ENCODE measurements at places on chromosomes 7 and 10. TPM values are rescaled to one million over a fixed set of nuclear protein-coding genes. Genes with fewer than 3 reads are reported as not detected.

The GIMAP1 gene
- total RNA-seq = 7.0 TPM

The TACR2 gene
- 0.24 TPM for total RNA-seq

The SP8 gene
- total RNA-seq = not detected

The CREB5 gene
- total RNA-seq = 11.6 TPM

GRCh38 chr7:68041554-68041953, 1044.9 kb downstream of the TYW1 start:
- no peak for DNase-seq

GRCh38 chr10:67072654-67073053, 146.8 kb downstream of the LRRTM3 start:
- no peak for DNase-seq

- DNase-seq = peak; percentile 81
These were observed 77.1 kb downstream of the ITGB8 start for GRCh38 chr7:20407585-20408466.

GRCh38 chr10:76125900-76126299, 694.5 kb downstream of the LRMDA start:
- DNase-seq = no peak

DNA sequence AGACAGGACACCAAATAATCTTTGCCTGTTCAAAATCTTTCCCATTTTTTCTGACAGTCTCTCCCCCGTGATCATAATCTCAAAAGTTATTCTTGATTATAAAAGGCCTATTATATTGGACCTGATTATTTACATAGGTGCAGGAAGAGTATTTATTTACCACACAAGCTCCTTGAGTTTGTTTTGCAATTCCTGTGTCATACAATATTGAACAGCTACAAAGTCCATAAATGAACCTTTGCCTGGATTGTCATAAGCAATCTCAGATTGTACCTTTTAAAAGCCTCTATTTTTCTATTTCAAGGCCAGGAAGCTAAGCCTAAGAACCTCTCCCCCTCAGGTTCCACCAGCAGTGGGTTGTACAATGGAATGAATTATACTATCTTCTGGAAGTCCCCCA, 183.9 kb upstream of the MEOX2 start:
- DNase-seq = no peak

GRCh38 chr7:141053626-141054025, 20.2 kb upstream of the TMEM178B start:
- no peak for DNase-seq

DNA sequence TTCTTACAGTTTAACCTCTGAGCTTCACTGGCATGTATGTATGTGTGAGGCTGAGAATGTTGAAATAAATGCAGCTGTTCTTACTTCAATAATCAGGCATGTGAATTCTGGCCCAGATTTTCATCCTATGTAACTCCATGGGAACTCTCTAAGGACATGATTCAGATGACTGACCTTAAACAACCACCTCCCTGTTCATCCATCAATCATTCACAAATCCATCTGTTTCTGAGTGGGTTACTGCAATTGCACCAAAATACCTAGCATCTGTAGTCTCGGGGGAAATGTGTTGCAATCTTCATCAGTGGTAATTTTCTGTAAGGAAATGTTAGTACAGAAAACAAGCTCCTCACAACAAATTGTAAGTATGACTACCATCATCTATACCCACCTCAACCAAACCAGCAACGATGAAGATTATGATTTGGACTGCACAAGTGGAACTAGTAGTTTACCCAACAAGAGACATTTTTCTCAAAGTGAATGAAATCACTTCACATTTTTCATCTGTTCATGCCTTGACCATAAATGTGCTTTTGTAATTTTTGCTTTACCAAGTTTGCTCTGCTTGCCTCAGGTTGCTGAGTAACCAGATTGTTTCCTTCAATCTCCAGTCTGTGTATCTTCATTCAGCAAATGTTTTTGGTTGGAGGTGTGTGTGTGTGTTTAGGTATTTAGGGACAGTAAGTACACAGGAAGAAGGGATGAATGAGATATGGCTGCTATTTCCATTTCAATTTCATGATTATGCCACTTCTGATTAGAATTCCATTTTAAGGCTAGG, 65.7 kb upstream of the FZD8 start:
- no peak for DNase-seq

- no peak for DNase-seq
These were observed 115.5 kb downstream of the WDFY4 start for GRCh38 chr10:48800007-48800675.

GRCh38 chr10:81532403-81532802, 342.6 kb upstream of the NRG3 start:
- DNase-seq = no peak

DNA sequence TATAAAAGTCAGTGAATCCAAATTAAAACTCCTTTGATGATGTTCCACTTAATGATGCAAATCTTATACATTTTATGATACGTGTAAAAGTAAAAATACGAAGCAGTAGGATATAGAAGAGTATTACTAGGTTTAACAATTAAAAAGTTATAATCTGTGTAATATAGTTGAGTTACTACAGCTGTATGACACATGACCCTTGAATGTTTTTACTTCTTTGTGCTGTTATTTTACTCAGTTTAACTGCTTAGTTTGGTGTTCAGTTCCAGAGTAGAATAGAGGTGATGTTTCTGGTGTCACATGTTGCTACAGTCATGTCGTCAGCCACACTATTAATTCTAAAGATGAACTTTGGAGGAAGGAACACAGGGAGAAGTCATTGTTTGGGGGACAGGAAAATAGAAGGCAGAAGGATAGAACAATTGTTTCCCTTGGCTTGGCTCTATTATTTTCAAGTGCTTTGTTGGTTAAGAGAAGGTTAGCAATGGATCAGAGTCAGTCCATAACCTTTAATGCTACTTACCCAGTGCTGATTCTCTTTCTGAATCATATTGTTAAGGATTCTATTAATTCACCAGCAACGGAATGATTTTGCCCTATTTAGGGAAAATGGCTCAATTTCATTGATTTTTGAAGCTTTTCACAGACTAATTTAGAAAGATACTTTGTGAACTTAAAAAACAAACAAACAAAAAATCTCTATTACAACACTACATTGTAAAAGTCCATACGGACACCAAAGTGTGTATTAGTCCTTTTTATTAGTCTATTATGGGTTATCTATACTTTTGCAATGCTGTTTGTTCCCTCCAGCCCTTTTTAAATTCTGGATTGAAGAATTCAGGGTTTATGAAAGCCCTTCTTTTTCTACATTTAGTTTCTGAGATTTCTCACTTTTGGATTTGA, 73.4 kb downstream of the CPED1 start:
- DNase-seq = no peak

DNA sequence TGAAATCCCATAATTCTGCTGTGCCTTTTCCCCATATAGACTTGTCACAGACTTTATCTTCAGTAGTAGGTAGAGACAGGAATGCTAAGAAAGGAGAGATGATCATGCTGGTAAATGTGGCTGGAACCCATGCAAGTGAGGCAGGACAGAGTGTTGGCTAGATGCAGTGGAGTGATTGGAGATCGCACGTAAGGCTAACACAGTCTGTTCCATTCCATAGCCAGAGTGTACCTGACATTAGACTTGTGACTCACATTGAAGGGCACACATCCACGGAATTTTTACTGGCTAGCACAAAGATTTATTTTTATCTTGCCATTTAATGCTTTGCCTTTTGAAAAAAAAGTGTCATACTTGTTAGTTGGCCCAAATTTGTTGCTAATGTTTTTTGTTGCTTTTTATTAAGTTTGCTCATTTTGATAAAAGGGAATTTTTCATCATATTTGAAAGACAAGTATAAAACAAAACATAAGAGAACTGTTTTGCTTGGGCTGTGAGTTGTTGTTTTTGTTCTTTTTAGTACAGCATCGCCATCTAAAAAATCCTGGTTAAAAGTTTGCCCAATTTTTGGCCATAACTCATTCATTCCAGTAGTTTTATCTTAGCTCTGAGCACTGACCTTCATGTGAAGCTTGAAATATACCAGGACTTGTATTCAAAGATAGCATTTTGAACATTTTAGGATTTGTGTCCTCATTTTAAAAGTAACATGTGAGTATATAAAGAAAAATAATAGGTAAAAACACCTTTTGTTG, 81.0 kb downstream of the CPED1 start:
- no peak for DNase-seq

Measured in left cardiac atrium (tissue), 4 donors.